HFFc6 (cell line): ENCODE measurements at places on chromosomes 4 and X. TPM values are rescaled to one million over a fixed set of nuclear protein-coding genes. Genes with fewer than 3 reads are reported as not detected.

The GEMIN8 gene
- total RNA-seq = 10.1 to 12.2 TPM (median 11.4 TPM) in 3 replicates

DNA sequence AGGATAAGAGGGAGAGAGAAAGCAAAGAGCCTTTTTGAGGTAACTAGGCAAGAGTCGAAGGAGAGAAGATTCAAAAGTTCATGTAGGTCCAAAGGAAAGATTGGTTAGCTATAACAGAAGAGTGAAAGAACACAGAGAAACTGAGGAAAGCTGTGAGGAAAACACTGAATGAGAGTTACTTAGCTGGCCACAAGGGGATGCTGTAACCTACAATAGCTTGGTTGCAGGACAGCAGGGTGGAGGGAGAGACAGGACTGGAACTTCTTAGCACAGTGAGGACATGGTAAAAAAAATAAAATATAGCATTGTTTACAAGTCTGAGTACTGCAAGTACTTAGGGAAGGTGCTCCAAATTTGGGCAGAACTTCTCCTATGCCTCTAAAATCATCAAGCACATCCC lies 48.3 kb downstream of the RAI2 start:
- no peak for DNase-seq

The USP26 gene
- not detected in 3 replicates for total RNA-seq

DNA sequence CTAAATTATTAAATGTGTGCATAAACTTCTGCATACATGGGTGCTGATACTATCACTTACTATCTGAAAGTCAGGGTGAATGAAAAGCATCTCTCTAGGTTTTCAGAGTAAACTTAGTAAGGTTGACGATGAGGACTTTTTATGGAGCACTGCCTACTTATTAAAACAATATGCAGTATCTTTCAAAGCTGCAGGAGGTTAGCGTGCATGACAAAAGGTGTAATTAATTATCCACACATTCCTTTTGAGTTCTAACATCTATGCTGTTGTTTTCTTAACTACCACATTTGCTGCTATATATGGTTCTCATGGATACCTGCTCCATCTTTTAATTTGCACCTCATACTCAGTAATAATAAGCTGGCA lies 256.2 kb downstream of the FSTL5 start:
- no peak for DNase-seq

- DNase-seq = no peak
Observed at GRCh38 chrX:127037159-127037558, 217.6 kb downstream of the PRR32 start.

DNA sequence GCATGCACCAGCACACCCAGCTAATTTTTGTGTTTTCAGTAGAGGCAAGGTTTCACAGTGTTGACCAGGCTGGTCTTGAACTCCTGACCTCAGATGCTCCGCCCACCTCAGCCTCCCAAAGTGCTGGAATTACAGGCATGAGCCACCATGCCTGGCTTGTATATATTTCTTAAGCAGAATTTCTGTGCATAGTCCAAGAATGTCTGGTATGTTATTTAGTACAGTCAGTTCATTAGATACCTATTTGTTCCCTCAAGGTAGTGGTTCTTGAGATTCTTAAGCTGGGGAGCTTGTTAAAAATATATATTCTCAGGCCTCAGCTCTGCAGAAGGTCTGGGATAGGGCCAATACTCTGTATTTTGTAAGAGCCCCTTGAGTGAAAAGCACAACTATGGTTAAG lies 4.6 kb upstream of the SERTM2 start:
- DNase-seq = no peak

The P2RY8 gene
- total RNA-seq = not detected in 3 replicates

GRCh38 chrX:38768079-38768478 lies 33.2 kb upstream of the MID1IP1 start:
- peak; percentile 6 for DNase-seq

GRCh38 chr4:79585834-79586233 lies 177.8 kb upstream of the GK2 start:
- DNase-seq = no peak

DNA sequence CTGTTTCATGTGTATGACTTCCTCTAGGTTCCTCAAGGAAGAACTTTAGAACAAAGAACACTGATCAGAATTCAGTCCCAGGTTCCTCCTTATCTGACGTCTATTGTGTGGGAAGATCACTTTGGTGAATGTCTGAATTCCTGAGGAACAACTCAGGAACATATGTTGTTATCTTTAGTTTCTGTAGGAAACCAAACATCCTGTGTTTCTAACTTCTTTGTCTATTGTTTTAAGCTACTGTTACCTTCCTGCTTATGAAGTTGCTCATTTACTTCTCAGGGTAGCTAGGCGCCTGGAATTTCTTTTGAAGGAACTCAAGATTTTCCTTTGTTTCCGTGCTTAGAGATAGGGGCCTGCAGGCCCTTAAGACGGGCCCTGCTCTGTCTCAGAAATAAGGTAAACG lies 46.2 kb downstream of the MAGEB5 start:
- DNase-seq = no peak
